Hematopoietic multipotent progenitor cell treated with erythropoietin and hydrocortisone succinate and interleukin-3 and kit ligand, for 17 days (in vitro differentiated cells): ENCODE measurements at places on chromosomes 4 and X.

DNA sequence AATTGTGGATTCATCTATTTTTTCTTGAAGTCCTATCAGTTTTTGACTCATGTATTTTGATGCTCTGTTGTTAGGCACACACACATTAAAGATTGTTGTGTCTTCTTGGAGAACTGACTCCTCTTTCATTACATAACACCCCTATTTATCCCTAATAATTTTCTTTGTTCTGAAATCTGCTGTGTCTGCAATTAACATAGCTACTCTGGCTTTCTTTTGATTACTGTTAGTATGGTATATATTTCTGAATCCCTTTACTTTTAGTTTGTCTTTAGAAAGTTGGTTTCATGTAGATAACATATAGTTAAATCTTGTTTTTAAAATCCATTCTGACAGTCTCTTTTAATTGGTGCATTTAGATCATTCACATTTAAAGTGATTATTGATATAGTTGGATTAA, 5.1 kb upstream of the PJA1 start:
- DNase-seq = no peak

DNA sequence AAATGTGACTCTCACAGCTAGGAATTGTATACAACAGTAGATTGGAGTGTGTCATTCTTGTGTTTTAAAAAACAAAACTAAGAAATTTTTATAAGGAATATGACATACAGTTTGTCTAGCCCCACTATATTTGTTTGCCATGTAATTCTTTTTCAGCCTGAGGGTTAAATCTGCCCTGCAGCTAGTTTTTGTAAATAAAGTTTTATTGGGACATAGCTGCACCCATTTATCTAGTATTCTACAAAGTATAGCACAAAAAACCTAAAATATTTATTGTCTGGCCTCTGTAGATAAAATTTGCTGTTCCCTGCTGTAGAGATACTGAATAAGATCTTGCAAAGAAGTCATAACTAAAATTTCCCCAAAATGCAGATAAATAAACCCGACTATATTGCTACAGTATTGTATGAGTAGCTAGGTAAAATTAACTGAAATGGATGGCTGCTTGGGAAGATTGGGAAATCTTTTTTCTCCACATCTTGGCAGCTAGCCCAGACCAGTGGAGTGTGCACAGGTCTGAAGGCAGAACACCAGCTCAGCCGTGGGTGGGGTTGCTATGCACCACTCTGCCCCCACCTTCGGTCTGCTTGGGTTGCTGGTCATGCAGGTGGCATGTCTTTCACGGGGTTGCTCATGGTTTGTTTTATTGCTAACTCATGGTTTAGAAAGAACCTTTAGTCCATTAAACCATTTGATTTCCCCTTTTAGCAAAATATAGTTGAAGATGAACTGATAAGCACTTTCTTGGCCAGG, 127.9 kb downstream of the KLHL8 start:
- peak; percentile 91 for DNase-seq

DNA sequence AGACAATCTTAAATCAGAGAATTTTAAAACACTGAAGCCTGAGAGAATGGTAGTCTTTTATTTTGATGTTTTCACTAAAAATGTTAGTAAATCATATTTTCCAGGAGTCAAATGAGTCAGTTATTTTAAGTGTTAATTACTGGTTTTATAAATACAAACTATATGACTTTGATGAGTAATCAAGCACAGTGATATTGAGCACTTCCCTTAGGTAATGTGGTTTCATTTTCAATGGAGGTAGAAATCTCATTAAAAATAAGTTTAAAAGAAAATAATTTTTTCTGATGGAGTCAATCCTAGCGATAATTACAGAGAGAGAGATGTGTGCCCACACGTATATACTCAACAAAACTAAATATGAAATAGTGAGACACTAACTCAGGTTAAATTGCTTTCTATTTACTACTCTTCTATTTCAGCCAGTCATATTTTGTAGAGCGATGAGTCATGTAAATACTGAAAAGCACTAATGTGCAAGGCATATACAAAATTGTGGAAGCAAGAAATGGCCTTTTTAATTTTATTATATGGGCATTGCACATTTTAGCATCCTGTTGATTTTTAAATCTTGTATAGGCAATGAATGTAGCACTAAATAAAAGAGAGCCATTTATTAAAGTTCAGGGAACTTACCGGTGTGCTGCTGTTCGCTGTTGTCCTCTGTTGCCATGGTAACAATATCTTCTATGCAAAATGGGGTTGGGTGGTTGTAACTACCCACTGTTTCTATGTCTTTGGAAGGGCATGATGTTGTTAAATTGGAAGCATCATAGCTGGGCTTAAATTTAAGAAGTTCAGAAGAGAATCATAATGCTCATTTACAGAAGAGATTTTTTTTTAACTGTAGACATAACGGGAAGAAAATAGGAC, 513.7 kb downstream of the TLL1 start:
- DNase-seq = no peak

DNA sequence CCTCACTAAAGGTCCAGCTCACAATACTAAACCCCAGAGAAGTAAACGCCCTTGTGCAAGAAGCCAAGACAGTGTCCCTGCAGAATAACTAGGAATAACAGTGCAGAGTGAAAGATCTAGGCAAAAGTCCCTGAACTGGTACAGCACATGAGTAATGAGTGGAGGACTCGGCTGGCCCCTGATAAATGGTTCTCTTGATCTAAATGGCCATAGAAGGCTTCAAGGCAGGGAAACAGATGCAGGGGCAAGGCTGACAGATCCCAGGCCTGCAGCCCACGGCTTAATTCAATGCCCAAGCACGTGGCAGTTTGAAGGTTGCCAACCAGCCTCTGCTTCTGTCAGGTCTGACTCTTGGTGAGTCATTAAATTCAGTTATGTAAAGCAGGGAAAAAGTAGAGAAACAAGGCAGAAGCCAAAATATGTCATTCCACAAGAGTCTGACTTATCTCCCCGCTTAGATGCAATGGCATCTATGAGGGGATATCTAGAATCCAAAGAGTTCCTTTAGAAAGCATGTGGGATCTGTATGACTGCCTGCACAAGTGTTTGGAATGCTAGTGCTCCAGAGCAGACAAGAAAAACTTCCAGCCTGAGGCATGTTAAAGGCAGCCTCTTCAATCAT, 121.3 kb downstream of the PRDM5 start:
- no peak for DNase-seq

DNA sequence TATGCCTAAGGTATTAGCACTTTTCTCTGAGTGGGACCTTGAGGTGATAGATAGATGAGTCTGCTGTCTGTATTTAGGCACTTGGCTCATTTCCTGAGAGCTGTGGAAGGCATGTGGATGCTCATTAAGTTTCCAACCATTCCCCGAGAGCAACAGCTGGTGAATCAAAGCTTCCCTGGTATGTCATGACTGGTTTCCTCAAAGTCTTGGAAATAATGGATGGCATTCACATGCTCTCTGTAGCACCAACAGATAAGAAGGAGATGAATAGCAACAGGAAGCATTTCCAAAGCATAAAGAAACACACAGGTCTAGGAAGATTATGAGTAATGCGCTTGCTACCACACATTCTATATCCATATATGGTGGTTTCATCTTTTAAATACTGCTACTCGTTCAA, 118.3 kb upstream of the ETNPPL start:
- no peak for DNase-seq

GRCh38 chr4:100805538-100805937, 287.7 kb upstream of the EMCN start:
- DNase-seq = no peak

- DNase-seq = peak; percentile 22
Observed at GRCh38 chrX:119753639-119754257, 4.6 kb upstream of the SOWAHD start.

- DNase-seq = no peak
Observed at GRCh38 chrX:12580548-12580947, 210.7 kb upstream of the PRPS2 start.

DNA sequence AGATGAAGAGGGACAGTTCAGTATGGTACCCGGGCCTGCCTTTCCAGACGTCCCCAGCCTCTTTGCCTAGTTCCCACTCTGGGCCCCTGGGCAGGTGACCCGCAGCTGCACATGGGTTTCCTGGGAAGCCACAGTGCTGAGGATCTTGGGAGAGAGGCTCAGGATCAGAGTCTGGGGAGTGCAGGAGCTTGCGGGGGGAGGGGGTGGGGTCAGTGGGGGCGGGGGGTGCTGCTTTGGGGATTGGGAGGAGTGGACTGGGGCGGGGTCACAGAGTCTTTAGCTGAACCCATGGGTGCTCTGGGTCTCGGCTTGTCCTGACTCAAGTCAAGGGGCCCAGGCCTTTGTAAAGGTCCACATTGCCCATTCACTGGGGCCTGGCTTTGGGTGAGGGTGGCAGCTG, 63.6 kb downstream of the TBL1X start:
- no peak for DNase-seq

GRCh38 chr4:177302371-177303100, 7.1 kb upstream of the NEIL3 start:
- no peak for DNase-seq

DNA sequence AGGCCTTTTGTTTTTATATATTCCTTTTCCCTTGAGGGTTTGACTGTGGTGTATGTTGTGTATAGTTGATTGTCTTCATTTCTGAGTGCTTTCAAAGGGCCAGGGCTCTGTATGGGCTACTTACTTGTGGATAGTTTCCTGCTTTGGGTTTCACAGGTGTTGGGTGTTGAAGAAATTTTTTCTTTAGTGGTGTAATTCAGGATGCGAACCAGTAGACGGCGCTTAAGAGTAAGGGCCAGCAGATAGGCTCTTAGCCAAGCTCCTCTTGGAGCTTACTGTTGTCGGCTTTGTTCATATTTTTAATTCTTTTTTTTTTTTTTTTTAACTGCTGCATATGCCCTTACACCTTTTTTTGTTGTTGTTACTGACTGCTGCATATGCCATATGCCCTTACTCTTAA, 276.3 kb upstream of the GALNT7 start:
- DNase-seq = peak; percentile 42

- DNase-seq = no peak
Observed at GRCh38 chr4:109552237-109552636, 7.8 kb upstream of the MCUB start.

GRCh38 chrX:69262036-69262936, 97.0 kb upstream of the PJA1 start:
- no peak for DNase-seq

- no peak for DNase-seq
Observed at GRCh38 chr4:110452546-110452945, 23.4 kb upstream of the ENPEP start.

DNA sequence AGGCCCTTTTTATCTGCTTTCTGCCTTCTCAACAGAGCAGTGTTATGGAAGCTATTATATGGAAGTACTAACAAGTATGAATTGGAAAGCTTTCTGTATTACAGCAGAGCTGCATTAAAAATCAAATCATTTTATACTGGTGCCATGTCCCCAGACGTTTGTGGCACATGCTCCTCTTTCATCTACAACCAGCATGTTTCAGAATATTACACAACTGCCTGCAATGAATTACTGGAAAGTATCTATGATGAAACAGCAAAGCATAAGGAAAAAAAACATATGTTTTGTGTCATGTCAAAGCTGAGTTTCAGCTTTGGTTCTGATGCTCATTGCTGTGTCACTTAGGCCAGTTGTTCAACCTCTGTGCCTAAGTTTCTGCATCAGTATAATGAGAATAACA, 576.8 kb downstream of the GBA3 start:
- DNase-seq = no peak

DNA sequence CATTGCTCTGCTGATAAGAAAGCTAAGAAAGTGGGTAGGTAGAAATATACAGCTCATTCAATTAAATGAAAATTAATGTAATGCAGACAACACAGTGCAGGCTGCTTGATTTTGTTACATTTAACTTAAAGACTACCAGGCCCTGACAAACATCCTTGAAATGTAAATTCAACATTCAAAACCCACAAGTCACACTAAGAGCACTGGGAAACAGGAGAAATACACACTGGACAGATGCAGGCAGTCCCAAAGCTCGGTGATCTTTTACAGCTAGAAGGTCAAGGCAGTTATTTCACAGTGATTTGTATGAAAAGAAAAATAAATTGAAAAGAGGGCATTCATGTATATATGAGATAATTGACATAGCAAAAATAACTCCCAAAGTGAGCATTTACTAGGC, 94.3 kb upstream of the PLAC1 start:
- DNase-seq = no peak
